ENCODE measurements at places on chromosomes 7 and 10.

DNA sequence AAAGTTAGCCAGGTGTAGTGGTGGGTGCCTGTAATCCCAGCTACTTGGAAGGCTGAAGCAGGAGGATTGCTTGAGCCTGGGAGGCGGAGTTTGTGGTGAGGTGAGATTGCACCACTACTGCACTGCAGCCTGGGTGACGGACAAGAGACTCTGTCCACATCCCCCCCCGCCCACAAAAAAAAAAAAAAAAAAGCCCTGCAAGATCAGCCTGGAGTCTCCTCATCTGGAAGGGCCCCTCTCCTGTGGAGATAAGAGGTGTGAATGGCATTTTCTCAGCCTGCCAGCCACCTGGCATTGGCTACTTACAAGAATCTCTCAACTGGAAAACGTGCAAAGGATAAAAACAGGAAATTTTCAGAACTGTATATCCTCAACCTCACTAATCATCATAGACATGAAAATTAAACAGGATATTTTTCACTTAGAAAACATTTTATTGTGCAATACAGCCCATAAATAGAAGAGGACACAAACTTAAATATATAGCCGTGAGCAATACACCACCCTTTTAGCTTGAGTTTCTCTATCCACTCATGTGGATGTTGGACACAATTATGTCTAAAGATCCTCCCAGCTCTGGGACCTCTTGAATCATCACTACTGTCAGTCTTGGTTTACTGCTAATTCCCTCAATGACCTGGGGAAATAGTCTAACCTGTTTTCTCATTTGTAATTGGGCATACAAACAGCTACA is 11.3 kb upstream of the TSPAN15 start:
- DNase-seq = no peak

GRCh38 chr7:15924910-15925309 is 238.4 kb upstream of the MEOX2 start:
- no peak for DNase-seq

DNA sequence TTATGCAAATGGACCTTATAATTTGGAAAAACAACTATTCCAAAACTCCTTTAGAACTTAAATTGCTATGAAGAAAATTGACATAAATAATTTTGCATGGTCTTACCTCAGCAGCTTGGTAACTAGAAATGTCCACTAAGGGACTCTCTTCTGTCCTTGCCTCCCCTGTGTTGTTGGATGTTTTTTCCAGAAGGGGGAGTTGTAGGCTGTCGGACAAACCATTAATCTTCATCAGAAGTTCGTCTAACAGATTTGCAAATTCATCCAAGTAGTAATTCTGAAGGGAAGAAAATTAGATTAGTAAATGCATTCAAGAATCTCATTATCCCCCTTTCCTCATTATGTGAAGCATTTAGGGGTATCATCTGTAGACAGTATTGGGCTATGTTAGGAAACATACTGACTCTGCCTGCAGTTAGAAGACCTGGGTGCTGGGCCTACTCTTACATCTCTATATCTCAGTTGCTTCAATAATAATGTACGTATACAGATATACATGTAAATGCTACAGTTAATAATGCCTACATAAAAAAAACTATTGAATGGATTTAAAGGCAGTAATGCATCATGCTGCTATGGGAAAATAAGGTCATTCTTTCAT is 155.6 kb downstream of the PKD1L1 start:
- DNase-seq = no peak

- DNase-seq = no peak
These were observed 9.9 kb upstream of the ARHGAP22 start for GRCh38 chr10:48614481-48615390.

- DNase-seq = no peak
These were observed 89.8 kb downstream of the DOCK4 start for GRCh38 chr7:112116358-112116757.

DNA sequence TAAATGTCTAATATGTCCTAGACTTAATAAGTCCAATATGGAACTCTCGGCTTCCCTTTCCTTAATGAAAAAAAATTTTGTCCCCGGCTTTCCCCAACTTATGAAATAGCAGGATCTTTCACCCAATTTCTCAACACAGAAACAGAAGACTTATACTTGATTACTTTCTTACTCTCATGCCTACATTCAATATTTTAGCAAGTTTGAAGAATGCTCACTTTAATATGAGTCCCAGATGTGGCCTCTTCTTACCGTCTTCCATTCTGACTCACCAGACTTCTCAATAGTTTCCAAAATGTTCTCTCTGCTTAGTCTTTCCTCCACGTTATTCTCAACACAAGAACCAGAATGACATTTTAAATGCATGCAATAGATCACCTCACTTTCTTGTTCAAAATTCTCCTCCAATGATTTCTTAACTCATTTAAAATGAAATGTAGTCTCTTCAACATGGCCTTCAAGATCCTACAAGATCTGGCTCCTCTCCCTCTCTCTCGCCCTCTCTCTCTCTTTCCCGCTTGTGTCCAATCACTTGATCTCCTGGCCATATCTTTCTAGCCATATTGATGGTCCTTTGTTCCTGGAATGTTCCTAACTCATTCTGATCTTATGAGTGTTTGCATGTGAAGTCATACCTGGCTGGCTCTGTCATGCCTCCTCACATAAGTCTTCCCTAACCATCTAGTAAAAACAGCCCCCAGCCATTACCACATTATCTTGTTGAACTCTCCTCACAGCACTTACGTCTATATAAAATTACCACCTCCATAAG is 119.7 kb upstream of the FAM3C start:
- no peak for DNase-seq

DNA sequence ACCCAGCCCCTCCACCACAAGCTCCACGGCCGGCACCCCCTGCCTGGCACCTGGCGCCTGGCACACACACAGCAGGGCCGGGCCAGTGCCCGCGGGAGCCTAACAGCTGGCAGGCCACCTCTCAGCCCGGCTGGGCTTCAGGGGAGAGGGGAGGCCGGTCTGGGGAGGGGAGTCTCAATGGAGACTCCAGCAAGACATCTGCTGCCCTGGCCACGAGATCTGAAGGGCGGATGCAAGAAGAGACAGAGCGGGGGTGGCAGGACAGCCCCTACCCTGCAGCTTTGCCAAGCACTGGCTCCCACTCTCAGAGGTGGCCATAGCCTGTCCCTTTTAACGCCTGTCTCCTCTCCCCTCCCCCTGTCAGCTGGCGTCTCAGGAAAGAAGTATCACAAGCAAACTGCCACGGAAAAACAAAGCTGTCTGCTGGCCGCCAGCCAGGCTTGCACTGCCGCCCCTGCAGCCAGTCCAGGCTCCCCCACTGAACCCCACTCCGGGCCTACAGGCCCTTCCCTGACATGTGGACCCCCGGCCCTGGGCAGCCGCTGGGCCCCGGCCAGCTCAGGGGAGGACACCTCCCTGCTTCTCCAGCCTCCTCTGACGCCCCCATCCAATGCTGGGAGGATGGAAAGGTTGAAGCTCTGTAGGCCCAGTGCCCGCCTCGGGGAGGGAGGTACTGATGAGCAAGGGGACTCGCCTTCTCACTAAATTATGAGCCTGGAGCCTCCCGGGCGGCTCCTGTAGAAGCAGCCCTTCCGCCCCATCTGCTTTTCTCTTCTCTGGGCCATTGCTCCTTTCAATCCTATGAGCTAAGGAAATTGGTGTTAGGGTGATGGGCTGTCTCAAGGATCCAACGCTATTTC is 178.4 kb downstream of the ARHGAP12 start:
- DNase-seq = no peak

DNA sequence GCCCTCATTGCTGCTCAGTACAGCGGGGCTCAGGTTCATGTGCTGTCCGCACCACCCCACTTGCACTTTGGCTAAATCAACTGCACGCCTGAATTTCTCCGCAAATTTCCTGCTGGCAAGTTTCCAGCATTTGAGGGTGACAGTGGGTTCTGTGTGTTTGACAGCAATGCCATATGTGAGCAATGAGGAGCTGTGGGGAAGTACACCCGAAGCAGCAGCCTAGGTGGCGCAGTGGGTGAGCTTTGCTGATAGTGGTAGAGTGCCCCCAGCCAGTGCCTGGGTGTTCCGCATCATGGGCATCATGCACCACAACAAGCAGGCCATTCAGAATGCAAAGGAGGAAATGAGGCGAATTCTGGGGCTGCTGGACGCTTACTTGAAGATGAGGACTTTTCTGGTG is 103.9 kb upstream of the POT1 start:
- no peak for DNase-seq

- DNase-seq = no peak
These were observed 123.3 kb upstream of the GHITM start for GRCh38 chr10:84015877-84016595.

DNA sequence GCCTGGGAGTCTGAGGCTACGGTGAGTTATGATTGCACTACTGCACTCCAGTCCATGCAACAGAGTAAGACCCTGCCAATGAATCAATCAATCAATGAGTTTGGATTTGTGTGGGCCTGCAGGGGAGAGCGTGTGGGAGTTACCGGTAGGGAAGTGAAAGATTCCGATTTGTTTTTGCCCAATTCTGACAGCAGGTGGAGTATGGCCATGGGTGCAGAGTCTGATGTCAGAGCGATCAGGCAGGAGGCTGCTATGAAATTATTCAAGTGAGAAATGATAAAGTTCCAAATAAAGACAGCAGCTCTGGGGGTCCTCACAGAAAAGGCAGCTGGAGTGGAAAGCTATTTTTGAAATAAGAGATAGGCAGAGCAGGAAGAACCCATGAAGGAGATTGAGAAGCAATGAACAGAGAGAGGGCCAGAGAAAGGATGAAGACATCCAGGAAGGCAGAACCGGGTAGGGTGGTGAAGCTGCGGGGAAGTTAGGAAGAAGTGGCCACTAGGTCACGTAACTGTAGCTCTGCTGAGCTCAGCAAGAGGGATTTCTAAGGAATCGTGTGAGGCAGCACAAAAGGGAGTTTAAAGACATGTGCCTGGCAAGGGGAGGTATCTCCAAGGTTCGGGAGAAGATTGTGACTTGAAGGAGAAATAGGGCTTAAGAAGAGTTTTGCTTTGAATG is 93.7 kb upstream of the NMT2 start:
- no peak for DNase-seq

GRCh38 chr7:87312215-87312865 is 33.1 kb upstream of the CROT start:
- no peak for DNase-seq

DNA sequence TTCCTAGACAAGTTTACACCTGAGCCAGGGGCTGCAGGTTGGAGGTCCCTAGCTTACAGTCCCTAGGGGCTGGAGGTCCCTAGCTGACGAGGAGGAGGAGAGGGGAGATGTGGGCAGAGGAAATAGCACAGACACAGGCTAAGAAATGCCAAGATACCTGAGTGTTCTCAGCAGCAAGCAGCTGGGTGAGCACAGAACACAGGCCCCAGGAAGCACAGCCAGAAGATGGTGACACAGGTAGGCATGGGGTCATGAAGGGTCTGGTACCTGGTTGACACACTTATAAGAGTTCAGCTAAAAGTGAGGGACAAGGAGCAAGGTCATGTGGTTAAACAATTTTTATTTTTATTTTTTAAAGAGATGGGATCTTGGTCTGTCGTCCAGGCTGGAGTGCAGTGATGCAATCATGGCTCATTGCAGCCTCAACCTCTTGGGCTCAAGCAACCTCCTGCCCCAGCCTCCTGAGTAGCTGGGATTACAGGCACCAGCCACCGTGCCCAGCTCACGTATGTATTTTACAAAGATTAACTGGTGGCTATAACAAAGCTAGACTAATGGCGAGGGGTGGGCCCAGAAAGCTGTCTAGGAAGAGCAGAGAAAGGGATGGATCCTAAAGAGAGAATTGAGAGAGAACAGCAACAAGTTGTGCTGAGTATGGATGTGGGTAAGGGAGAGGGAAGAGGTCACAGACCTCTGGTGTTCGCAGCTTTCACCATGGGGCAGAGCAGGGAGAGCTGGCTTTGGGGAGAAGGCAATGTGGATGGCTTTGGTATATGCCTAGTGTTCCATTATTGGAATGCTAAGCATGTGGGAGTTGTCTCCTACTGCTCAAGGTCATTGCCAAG is 140.3 kb upstream of the KLF14 start:
- no peak for DNase-seq

GRCh38 chr10:80453842-80454512 is at the start of gene TSPAN14:
TSS of gene TSPAN14 (plus strand) at chr10:80454310. CDS start at chr10:80489234, 34,924 bp downstream.
- DNase-seq = no peak

GRCh38 chr10:22379059-22379458 is 33.8 kb downstream of the SPAG6 start:
- DNase-seq = no peak

GRCh38 chr10:45095286-45095685 is 94.6 kb downstream of the ZNF22 start:
- no peak for DNase-seq

DNA sequence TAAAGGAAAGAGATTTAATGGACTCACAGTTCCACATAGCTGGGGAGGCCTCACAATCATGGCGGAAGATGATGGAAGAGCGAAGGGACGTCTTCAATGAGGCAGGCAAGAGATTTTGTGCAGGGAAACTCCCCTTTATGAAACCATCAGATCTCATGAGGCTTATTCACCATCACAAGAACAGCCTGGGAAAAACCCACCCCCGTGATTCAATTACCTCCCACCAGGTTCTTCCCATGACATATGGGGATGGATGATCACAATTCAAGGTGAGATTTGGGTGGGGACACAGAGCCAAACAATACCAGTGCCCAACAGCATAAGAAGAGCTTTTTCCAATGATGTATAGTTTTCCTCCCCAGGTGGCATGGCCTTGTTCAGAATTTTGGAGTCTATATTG is 11.2 kb upstream of the C7orf33 start:
- DNase-seq = no peak

DNA sequence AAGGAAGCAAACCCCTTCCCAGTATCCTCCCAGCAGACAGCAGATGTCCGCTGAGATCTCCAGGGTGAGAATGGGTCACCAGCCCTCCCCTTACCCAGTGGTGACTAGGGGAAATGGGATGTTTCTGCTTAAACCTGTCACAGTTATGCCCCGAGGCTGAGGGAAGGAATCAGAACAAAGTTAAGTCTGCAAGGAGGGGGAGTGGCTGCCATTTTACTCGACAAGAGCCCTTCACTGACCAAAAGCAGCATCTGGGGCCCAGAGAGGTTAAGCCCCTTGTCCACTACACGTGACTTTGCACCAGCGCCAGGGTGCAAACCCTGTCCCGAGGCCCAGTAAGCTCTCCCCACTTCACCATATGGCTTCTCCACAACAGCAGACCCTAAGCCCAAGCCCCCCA is 4.6 kb upstream of the NANOS1 start:
- no peak for DNase-seq
